ENCODE measurements at places on chromosomes 6 and 20.

DNA sequence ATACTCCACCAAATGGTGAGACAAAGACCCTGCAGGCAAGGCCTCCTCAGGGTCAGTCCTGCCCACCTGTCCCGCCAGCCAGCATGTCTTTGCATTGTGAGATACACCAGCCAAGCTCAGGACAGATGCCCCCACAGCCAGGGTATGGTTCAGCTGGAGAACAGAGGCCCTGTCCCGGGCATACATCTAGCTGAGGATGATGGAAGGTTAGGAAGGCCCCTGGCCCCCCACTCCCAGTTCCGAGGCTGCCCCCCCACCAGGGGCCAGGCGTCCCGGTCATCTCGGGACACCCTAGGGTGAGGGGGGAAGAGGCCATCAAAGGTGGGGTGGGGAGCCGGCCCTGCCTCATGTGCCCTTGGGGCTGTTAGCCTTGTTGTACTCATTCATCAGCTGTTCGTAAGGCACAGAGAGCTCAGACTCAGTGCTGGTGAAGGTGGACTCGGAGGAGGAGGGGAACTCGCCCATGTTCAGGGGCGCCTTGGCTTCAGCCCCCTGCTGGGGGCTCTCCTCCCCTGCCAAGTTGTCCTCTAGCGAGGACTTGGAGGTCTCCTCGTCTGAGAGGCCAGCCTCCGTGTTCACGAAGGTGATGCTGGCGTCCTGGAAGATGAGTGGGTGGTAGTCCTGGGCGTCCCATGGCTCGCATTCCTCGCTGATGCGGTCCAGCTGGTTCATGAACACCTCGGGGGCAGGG is 38.6 kb downstream of the KCNK5 start:
- no peak for DNase-seq

DNA sequence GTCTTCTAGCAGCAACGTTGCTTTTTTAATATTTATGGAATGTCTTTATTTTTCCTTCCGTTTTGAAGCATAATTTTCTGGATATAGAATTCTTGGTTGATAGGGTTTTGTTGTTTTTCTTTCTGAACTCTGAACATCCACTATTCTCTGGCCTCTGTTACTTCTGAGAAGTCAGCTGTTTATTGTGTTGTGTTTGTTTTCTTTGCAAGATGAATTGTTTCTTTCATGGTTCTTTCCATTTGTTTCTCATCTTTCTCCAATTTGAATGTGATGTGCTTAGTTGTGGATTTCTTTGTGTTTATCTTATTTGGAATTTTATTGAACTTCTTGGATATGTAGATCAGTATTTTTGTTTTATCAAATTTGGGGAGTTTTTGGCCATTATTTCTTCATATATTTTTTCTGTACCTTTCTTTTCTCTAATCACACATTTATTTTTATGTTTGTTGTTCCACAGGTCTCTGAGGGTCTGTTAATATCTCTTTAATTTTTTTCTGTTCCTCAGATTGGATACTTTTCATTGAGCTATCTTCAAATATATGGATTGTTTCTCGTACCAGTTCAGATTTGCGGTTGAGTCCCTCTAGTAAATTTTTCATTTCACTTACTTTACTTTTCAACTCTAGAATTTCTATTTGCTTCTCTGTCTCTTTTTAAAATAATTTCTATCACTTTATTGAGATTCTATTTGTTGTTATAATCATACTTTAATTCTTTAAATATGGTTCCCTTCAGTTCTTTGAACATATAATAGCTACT is 18.0 kb downstream of the HIVEP1 start:
- DNase-seq, result no peak

DNA sequence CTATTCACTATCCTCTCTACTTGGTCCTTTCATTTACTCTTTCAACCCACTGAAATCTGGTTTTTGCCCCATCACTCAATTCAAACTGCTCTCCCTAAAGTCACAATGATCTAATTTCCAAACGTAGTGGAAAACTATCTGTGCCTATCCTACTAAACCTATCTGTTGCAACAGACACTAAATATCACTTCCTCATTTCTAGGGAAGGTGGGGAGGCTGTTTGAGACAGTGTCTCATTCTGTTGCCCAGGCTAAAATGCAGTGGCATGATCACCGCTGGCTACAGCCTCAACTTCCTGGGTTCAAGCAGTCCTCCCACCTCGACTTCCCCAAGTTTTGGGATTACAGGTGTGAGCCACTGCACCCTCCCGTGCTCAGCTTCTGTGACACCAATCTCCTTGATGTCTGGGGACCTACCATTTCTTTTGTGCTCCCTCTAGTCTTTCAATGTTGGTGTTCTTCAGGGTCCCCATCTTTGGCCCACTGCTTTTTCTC is 8.8 kb downstream of the RANBP9 start:
- no peak for DNase-seq

GRCh38 chr6:18897350-18897749 is 510.2 kb downstream of the RNF144B start:
- DNase-seq, result no peak

GRCh38 chr6:168724669-168725570 is 283.9 kb downstream of the SMOC2 start:
- no peak for DNase-seq

DNA sequence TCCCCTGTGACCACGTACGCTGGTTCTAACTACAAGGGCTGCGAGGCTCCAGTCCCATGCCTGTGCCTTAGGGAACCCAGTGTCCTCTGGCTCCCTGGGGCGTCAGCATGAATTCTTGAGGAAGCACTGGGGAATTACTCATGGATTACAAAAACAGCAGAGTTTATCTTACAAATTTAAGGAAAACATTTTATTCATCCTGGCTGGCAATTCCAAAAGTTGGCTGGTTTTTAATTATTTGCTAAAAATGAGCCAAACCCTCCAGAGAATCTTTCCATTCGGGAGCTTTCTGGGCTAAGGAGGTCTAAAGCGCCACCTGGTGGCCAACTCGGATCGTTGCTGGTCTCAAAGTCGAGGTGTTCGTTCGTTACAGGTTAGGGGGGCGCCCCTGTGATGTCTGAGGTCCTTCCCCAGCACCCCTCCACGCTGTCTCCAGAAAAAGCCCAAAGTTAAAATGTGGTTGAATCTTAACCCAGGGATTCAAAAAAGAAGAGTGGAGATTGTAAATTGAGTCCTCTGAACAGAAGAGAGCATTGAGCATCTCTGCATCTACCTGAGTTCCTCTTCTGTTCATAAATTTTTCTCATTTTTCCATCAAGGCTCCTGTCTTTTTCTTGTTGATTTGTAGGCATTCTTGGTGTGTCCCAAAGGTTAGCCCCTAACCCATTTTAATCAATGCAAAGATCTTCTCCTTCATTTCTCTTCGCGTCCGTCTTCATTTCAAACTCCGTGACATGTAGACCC is 99.4 kb downstream of the BFSP1 start:
- DNase-seq, result peak; percentile 79

DNA sequence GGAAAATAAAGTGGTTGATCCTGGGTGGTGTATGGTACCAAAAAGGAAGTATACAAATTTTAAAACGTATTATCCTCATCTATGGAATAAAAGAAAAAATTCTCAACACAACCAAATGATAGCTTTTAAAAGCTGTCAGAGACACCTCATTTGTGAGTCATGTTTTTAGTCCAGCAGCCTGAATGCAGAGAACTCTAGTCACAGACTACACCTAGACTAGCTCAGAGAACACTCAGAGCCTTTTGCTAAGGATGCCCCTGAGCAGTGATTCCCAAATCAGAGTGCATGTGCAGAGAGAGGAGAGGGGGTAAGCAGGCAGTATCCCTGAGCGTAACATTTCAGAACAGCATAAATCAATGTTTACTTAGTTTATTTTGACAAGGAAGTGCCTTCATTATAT is 809.3 kb downstream of the HACE1 start:
- no peak for DNase-seq

DNA sequence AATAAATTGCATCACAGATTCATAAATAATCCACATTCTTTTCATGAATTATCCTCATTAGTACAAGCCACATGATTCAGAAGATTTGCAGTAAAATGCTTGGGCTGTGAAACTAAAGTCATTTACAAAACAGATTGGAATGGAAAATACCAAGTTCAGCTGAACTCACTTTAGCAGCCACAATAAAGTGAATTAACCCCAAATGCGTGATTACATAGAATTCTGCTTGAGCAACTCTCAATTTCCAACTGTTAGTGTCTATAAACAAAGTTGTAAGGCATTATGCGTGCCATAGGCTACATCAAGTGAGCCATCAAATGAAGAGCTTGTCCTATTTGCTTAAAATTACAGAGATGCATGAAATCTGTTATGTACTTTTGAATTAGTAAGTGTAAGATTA is 60.4 kb upstream of the GFRAL start:
- no peak for DNase-seq

GRCh38 chr6:129525055-129525454 is 184.9 kb downstream of the ARHGAP18 start:
- DNase-seq, result peak; percentile 18

- DNase-seq, result peak; percentile 57
Measured at GRCh38 chr6:170291271-170292110, 613 bp upstream of the DLL1 start.

- no peak for DNase-seq
Measured at GRCh38 chr6:158757753-158758090, 61.4 kb downstream of the EZR start.

GRCh38 chr6:118306392-118307238 is 241.5 kb upstream of the PLN start:
- DNase-seq, result no peak

GRCh38 chr6:49384904-49385303 is 78.1 kb downstream of the MMUT start:
- DNase-seq, result peak; percentile 22

Measured in GM03348 (cell line).